Panc1 (cell line): ENCODE measurements at places on chromosomes 2 and 18. TPM values are rescaled to one million over a fixed set of nuclear protein-coding genes. Genes with fewer than 3 reads are reported as not detected.

- DNase-seq: no peak
Measured at GRCh38 chr2:10028407-10028987, 14.9 kb upstream of the KLF11 start.

- DNase-seq: no peak
Measured at GRCh38 chr2:158649846-158650245, 145.3 kb upstream of the DAPL1 start.

DNA sequence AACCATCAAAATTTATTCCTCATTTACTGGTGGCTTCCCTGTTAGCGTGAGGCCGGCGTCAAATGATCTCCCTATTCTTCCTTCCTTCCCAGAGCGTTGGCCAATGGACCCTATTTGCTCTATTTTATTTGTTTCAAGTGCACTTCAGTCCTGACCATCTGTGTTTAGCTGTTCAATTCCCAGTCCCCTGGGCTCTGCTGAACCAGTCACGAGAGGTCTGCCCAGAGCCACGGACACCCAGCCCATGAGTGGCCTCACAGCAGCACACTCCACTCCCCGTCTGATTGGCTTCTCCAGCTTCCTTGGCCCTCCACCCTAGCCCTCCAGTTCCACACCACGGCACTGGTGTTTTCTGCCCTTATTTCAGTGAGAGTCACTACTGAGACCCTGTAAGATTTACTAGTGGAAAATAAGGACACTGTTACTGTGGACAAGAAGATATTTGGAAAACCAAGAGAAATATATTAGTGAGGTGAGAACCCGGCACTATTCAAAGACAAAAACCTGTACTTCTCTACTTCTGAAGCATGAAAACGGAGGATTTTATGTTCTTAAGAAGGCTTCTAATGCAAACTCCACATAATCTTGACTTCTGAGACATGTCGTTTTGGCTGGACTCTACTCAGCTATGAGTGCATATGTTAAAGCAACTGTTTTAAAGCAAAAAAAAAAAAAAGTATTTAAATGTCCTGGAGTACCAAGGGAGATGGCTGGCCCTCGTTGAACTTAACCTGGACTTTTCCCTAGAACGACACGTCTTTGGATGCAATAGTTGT, 86.6 kb downstream of the COL6A3 start:
- no peak for DNase-seq

DNA sequence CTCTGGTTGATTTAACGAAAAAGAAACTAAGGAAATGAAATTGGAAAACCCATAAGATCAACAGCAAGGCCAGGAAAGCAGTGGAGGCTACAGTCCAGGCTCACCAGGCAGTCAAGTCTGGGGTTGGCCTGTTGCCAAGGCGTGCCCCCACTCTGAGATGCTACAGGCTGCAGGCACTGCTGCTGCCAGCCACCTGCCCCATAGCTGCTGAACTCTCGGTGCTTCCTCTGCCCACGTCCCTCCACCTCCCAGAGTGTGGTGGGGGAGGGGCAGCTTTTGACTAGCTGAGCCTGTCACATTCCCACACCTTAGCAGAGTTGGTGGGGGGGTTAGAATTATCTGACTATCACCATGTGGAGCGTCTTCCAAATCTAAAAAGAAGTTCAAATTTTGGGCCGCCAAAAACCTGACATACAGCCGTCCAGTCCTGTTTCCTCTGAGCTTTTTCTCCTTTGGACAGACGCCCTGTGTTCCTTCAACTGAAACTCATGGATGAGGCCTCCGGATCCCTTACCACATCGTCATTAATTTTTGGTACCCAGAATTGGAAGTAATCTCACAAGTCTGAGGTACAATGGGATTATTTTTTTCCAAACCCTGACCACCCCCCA, 3.9 kb upstream of the SH3RF3 start:
- DNase-seq: no peak

DNA sequence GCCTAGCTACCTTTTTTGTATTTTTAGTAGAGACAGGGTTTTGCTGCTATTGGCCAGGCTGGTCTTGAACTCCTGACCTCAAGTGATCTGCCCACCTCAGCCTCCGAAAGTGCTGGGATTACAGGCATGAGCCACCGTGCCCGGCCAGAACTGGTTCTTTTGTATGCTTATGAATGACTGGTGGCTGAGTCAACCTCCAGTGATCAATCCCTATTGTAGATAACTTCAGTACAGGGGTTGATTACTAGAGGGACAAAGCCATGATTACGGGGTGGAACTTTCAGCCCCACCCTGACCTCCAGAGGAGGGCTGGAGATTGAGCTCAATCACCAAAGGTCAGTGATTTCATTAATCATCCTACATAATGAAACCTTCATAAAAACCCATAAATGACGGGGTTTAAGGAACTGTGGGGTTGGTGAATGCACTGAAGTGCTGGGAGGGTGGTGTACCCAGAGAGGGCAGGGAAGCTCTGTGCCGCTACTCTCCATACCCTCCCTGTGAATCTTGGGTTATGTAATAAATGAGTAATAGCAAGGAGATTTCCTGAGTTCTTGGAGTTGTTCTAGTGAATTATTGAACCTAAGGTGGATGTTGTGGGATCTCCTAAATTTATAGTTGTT, 281.8 kb upstream of the CXCR4 start:
- no peak for DNase-seq

DNA sequence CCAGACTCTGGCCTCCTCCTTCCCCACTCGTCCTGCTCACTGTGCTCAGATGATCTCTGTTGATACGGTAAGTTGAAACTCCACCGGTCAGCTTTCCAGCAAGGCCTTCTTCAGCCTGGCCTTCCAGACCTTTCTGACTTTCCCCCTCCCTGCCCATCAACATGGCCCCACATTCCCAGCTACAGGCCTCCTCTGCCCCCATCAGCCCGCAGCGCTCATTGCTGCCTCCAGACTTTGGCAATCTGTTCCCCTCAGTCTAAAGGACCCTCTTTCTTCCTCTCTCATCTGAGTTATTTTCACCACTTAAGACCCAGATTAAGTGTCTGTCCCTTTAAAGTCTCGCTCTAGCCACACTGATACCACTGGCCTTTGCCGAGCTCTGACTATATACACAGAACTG, 10.6 kb downstream of the LOXHD1 start:
- no peak for DNase-seq

DNA sequence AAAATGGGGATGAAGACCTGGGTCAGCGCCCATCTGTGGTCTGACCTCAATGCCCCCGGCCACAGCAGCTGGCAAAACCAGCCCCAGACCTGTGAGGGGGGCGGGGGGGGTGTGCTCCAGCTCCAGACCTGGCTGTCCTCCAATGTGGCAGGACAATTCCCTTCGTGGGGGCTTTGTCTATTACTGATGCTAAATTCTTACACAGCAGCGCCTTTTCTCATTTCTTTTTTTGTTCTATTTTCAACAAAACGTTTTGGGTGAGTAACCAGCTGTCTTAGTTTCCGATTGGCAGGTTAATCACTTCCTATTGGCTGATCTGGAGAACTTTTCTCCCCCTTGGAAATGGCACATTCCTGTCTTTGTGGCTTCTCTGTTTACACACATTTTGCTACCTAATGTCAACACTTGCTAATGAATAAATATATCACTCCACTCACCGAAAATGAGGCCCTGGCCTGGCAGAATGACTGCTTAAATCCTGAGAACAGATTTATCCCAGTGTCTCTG, 4.4 kb downstream of the SMAD7 start:
- no peak for DNase-seq

- no peak for DNase-seq
Measured at GRCh38 chr18:24138789-24139616, at the start of gene CABYR. TSS of gene CABYR (plus strand) at chr18:24139062. CDS start at chr18:24143115, 4,053 bp downstream.

- DNase-seq: peak; percentile 15
Measured at GRCh38 chr18:56575819-56576663, 62.4 kb downstream of the TXNL1 start.

GRCh38 chr2:71498261-71498701, 44.9 kb downstream of the DYSF start:
- DNase-seq: peak; percentile 76

DNA sequence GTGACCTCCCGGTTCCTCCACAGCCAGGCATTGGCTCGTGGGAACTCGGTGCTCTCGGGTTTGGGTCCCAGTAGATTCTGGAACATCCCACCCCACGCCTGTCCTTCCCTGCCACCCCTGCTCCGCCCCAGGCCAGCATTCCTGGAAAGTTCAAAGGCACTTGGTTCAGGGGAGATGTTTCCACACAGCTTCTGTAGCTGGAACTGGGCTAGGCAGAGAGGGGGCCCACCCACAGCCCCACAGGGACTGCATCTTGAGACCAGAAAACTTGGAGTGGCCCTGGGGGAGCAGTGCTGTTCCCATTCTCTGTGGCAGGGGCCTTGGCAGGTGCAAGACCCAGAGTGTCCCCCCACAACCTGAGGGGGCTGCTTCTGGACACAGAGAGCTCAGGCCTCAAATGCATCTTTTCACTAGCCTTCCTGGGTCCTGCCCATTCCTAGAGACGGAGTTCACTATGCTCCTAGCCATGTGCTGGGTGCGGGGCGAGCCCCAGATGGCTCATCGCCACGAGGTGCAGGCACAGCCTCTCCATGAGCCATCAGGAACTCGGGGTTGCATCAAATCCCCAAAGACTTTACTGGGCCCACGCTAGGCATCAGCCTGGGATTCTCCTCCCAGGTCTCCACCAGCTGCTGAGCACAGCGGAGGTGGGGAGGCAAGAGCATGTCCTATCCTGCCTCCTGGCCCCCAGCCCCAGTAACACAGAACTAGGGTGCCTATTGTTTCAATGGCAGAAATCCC, 68.7 kb downstream of the ZFP36L2 start:
- DNase-seq: no peak

DNA sequence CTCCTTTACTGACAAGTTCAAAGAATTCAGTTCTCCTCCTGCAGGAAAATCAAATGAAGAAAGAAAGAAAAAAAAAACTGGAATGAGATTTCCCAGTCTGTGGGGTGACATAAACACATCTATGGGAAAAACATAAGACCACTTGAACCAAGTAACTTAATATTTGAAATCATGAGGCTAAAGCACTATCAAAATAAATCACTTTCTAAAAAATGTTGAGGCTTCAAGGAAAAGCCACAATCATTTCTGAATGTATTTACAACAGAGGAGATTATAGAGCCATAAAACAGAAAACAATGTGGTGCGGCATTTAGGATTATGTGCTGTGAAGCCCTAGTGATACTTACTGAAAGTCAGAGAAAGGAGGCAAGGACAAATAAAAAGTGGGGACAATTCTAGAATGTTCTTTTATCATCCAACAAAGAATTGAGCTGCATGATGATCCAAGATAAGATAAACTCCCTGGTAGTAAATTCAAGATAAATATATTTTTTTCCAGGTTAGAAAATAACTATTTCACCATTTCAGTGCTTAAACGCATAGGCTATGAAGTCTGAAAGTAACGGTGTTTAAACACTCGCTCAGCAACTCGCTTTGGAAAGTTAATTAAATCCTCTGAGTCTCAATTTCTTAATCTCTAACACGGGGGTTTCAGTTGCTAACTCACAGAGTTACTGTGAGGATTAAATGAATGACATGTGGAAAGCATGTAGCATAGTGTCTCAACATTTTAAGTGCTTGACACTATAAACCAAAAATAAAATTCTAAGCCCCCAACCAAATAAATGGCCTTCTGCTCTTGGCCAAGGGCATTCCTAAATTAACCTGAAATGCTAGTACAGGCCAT, 288.5 kb downstream of the AGPS start:
- DNase-seq: no peak

- no peak for DNase-seq
Measured at GRCh38 chr2:224309176-224309575, 92.7 kb downstream of the FAM124B start.

- DNase-seq: no peak
Measured at GRCh38 chr2:29482348-29482747, 367.1 kb downstream of the CLIP4 start.

DNA sequence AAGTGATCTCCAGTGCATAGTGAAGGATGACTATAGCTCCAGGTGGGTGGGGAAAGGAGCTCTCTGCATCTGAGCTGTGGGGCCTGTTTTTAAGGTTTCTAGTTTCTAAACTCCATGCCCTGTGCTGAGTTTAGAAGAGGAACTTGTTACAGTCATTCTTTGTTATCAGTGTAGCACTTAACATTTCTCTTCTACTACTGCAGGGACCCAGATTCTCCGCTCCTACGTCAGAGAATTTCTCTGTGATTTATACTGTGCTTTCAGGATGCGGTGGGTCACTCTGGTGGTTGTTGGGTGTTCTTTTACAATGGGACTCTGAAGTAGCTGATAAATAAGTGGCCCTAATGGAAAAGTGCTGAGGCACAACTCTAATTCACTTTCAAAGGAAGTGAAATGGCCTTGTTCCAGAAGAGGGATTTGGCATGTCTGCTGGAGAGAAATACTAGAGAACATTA, 122.0 kb downstream of the WDSUB1 start:
- DNase-seq: no peak

- no peak for DNase-seq
Measured at GRCh38 chr18:59096098-59096789, 43.4 kb upstream of the SEC11C start.

DNA sequence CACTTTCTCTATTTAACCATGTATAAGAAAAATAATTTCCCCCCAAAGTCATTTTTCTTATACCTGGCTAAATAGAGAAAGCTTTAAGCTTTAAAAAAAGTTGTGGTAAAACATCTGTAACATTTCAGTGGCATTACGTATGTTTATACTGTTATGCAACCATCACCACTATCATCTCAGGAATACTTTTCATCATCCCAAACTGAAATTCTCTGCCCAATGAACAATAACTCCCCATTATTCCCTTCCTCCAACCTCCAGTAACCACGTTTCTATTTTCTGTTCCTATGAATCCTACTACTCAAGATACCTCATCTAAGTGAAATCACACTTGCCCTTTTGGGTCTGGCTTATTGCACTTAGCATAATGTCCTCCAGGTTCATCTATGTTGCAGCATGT, 1.7 kb upstream of the SLC3A1 start:
- no peak for DNase-seq

DNA sequence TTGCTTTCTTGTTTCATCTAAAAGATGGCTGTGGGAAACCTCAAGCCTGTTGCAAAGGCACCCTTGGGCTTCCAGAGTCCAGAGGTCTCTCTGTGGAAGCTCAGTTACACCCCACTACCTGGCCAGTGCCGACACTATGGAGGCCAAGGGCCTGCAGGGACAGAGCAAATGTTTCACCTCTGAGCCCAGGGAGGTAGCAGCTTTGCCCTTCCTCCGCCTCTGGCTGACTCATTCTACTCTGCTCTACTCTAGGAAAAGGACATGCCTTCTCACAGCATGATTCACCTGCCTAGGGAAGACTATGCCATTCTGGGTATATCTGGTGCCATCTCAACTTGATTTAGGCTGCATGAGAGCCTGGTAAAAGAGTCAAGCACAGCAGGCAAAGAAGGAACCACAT, 12.2 kb downstream of the MYOM1 start:
- DNase-seq: no peak

DNA sequence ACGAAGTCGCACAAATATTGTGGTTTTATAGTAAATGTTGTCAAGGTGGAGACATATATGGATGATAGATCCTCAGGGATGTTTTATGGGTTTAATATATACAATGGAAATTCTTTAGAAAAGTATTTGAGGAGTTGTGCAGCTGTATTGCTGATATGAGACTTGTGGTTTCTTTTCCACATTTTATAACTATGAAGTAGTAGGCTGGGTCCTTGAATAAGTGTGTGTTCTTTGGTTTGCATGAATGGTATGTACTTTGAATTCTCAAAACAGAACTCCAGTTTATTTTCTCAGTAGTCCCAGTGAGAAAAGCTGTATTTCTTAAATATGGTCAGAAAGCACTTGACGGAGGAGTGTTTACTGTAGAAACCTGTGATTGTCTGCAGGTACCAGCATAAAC, 42.4 kb downstream of the PLCL1 start:
- no peak for DNase-seq

GRCh38 chr2:102070058-102070642, 72.4 kb upstream of the IL1R1 start:
- DNase-seq: no peak

The UGT1A5 gene
- total RNA-seq: not detected

The EMX1 gene
- 0.36 TPM for total RNA-seq

The SLC9A4 gene
- not detected for total RNA-seq

The IFIH1 gene
- total RNA-seq: 15.4 TPM

The FBXO15 gene
- total RNA-seq: 1.9 TPM

The AMMECR1L gene
- 26.5 TPM for total RNA-seq
